ENCODE measurements at places on chromosomes 5 and 9.

DNA sequence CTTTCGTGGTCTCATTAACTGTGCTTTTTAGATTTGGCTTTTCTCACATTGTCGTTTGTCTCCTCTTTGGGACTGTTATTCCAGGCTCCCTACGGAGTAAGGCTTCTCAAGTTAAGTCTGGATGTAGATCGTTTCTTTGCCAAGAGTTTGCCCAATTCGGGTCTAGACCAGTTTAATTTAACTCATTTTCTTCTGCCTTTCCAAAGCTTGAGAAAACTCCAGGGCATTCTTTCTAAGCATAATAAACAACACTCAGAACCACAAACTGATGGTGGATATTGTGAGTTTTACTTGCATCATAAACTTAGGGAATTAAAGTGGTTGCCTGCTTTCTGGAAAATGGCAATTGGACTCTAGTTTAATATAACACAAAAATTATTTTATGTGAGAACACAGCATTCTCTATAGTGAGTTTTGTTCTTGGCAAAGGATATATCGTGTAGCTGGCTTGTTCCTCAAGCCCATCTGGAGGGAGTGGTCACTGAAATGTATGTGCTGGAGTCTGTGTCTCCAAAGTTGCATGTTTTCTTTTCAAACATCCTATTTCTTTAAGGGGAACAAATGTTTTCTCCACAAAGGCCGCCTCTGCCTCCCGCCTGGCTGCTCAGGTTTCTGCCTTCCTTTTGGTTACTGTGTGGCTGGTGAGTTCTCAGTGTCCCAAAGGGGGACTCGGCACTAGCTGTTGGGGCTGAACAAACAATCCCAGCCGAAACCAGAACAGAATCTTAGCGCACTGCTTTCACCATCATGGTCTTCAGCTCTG, 211.3 kb upstream of the FBN2 start:
- DNase-seq = no peak

- no peak for DNase-seq
Observed at GRCh38 chr5:10912435-10912834, 151.4 kb upstream of the DAP start.

DNA sequence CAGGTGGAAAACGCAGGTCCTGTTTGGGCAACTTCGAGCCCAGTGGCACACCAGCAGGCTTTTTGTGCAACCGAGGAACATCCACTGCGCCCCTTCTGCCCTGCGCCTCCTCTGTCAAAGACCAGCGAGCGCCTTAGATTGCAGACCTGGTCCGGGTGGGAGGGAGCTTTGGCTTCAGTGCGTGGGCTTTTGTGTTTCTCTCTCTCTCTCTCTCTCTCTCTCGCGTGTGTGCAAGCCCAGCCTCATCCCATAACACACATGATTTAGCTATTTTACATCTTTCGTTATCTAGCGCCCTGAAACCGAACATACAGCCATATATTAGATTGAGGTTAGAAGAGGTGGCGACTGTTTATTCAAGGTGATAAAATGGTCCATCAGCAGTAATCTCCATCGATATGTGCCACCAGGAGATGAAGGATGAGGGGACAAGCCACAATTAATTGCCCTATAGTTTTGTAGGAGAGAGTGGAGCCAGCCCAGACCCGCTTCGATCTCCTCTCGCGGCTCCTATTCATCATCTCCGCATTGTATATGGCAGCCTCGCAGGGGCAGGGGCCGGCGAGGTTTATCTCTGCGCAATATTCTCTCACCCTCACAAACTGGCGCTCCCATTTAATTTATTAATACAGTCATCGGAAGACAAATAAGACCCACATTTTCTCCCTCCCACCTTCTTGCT, 5.3 kb downstream of the PRDM6 start:
- no peak for DNase-seq

DNA sequence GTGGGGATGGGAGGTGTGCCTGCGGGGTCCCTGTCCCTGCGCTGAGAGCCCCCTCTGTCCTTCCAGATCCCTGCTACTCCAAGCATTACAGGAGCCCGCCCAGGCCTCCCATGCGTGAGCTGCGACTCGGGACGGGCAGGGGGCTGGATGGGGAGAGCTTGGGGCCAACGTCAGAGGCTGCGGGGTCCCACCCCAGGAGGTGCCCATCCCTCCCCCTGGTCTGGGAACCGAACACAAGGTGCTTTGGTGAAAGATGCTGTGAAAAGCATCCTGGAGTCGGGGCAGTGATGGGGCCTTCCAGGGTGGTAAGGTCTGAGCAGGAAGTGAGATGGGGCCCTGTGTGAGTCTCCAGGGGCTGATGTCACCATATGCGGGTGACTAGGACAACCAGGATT, 2.7 kb downstream of the LCN9 start:
- no peak for DNase-seq

DNA sequence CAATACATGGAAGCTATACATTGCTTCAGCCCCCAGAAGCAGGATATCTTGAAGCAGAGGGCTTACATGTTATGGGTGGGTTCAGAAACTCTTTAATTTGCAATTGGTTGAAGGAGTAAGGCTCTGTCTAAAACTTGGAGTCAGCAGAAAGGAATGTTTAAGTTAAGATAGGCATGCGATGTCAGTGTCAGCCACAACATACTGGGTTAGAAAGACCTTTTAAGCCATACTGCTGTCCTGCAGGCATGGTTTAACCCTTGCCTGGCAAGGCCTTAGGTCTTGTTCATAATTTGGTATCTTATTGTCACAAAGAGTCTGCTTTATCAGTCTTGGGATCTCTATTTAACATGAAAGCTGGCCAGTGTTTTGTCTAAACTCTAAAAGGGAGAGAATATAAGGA, 1619.6 kb upstream of the WWC1 start:
- DNase-seq = no peak

All from cortex of kidney (tissue), 1 donor.